ENCODE measurements at places on chromosomes 7 and 10.

DNA sequence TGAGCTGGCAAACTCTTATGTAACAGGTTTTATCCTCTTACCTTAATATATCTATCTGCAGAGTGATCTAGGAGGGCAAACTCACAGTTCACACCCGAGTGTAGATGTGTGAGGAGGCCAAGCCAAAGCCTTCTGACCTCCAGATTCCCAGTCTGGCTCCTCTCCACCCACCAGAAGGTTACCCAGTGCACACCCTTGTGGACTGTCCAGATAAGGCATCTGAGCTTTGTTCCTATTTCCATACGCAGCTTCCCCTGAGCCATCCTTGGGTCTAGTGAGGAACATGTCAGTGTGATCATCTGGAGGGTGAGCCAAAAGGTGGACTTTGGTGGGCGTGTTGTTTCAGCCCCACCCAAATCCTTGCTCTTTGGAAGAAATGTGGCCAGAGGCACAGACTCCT is 203.0 kb upstream of the MEOX2 start:
- no peak for DNase-seq

GRCh38 chr7:5396999-5397663 is 26.5 kb downstream of the TNRC18 start:
- peak; percentile 46 for DNase-seq

DNA sequence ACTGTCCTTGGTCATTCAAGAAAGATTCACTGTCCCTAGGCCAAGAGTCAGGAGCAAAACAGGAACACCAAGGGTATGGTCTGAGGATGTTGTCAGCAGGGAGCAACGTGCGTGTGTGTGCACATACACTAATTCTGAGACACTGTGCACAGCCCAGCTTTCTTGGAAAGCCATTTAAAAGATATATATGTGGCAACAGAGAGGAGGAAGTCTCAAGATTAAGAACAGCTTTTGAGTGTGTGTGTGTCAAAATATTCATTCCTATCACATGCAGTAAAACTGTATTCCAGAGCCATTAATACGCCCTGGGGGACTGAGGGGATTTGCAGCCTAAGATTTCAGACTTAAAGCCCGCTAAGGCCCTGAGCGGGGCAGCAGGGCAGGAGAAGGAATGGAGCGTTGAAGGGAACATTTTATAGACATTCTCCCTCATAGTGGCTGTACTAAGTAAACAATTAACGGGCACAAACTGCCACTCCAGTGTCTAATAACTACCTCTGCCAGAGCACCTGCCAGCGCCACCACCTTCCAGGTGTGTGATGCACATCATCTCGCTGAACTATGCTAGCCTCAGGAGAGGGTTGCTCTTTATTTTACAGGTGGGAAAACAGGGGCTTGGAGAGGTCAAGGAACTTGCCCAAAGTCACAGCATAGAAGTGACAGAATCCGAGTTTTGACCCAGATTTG is 2.0 kb downstream of the NOD1 start:
- DNase-seq = no peak

- DNase-seq = no peak
These were observed 619.6 kb downstream of the PARD3 start for GRCh38 chr10:34195364-34196057.

GRCh38 chr10:5526691-5527331 is 2.0 kb downstream of the CALML3 start:
- no peak for DNase-seq

DNA sequence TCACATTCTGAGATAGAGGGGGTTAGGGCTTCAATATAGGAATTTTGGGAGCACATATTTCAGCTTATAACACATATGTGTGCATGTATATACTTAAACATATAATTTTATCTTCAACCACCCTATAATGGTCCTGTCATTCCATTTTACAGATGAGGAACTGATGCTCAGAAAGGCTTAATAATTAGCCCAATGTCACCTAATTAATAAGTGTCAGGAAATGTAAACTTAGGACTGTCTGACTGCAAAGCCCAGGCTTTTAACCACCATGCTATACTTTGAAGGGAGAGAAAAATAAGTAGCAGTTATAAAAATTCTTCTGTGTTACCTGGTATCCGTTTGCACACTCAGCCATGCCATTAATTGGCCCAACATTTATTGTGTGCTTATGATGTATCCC is 172.6 kb downstream of the SKIDA1 start:
- no peak for DNase-seq

DNA sequence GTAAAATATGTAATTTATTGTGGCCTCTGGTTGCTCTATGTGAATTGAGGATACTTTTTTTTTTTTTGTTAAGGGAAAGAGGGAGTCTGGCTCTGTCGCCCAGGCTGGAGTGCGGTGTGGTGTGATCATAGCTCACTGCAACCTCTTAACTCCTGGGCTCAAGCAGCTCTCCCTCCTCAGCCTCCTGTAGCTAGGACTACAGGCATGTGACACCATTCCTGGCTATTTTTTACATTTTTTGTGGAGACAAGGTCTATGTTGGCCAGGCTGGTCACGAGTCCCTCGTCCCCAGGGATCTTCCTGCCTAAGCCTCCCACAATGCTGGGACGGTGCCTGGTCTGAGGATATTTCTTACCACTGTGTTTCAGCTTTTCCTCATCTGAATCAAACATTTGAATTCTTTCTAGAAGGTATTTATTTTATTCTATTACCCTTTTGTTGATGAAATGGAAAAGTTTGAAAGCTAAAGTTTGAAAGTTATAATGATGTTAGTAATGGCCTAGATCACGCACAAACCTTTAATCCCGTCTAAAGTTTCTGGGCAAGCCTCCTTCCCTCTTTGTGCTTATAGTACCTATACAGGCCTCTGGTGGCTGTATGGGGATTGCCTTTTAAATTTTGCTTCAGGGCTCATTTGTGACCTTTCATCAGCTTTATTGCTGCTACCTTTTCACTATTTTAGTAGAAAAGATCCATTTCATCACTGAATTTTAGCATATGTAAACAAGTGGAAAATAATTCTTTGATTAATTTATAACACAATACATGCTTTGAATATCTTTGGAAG is 2.0 kb downstream of the IFRD1 start:
- DNase-seq = peak; percentile 35

GRCh38 chr7:11655642-11656041 is 176.4 kb downstream of the THSD7A start:
- no peak for DNase-seq

- no peak for DNase-seq
These were observed 590.9 kb downstream of the LRMDA start for GRCh38 chr10:76022366-76022765.
